ENCODE measurements at places on chromosomes 7 and 10.

DNA sequence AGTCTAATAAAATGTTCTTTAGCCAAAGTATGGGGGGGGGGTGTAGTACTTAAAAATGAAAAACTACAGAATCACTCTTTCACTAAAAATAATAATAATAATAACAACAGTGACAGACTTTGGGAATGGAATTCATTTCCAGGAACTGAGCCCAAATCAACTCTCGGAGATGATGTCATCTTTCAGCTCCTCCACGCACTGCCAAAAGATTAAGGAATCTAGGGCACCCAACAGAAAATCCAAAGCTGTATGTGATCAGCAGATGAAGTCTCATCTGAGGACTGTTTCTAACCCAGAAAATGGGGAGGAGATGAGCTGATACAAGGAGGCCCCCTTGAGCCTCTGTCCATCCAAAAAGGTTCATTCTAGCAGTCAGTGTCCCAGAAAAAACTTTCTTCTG, 54.5 kb downstream of the GRB10 start:
- no peak for DNase-seq

GRCh38 chr7:5779141-5779540, 2.3 kb downstream of the RNF216 start:
- no peak for DNase-seq

DNA sequence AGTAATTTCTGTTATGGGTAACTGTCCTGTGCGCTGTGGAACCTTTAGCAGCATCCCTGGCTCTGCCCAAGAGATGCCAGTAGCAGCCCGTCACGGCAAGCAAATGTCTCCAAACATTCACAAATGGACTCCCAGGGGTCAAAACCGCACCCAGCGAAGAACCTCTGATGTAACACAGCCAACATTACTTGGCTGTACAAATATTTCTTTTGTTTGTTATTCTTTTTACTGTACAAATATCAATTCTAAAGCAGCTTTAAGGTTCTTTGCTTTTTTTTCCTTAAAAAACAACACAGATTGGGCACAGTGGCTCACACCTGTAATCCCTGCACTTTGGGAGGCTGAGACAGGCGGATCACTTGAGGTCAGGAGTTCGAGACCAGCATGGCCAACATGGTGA, 182.5 kb downstream of the KMT2E start:
- DNase-seq, result no peak

- no peak for DNase-seq
Measured at GRCh38 chr10:76433161-76434005, 1002.0 kb downstream of the LRMDA start.

GRCh38 chr7:148717266-148717793, 18.6 kb downstream of the CUL1 start:
- DNase-seq, result no peak

DNA sequence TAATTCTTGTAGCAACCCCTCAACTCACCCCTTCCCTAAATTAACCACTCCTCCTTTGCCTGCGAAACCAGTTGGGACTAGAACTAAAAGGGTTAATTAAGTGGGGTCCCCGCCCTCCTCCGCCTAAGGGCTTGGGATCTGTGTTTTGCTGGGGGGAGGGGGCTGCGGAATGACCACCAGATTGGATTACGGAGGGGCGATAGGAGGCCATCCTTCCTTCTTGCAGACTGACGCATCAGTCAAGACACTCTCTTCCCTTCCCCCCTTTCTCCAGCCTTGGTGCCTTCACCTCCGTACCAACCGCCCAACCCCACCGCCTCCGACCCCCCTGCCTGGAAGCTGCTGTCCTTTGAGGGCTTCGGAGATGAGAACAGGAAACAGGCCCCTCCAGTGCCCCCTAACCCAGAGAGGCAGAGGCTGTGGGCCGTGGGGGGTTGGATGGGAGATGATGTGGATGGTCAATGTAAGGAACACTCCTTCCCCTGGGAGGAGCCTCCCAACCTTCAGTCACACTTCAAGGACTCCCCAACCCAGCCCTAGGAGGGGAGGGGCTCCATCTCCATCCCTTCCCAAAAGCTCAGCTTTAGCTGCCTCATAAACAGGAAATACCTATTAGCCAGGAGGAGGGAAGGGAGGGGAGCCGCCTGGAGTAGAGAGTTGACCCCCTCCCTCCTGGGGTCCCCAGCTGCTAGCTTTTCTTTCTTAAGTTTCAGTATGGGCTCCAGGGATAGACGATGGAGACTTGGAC, 997 bp upstream of the LDB1 start:
- DNase-seq, result peak; percentile 36

- no peak for DNase-seq
Measured at GRCh38 chr10:5252177-5253037, 55.8 kb downstream of the AKR1C4 start.

DNA sequence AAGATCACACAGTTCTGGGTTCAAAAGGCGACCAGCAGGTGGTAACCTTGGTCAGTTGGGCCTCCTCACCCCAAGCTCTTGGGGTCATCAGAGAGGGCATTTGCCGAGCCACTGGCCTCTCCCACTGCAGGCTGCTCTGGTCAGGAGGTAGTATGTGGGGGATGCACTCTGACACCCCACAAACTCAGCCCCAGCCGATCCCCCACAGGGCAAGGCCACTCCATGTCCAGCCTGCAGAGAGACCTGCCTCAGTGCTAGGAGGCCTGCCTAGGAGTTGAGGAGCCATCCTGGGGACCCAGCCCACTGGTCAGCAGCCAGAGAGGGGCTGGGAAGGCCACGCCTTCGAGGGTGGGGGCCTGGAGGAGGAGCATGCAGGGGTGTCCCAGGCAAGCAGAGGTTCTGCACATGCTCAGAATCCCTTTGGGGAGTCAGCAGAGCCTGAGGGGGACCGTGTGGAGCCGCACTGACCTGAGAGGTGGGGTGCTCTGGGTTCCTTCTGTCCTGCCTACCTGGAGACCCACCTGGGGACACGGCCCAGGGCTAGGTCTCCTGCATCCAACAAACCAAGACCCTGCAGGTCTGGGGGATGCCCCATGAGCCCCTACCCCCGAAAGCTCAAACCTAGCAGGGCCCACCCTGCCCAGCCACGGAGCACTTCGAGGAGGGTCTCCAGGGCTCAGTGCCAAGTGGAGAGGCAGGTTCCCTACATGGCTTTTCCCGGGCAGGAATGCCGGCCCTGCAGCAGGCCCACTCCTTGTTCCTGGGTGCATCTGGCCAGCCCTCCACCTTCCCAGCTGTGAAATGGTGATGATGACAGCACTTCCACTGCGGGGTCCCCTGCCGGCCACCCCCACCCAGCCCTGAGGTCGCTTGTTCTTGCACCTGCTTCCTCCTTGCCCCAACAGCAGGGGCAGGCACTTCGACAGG, 58.5 kb downstream of the RASGEF1A start:
- no peak for DNase-seq

GRCh38 chr10:25061125-25061524, 44.7 kb downstream of the THNSL1 start:
- no peak for DNase-seq

DNA sequence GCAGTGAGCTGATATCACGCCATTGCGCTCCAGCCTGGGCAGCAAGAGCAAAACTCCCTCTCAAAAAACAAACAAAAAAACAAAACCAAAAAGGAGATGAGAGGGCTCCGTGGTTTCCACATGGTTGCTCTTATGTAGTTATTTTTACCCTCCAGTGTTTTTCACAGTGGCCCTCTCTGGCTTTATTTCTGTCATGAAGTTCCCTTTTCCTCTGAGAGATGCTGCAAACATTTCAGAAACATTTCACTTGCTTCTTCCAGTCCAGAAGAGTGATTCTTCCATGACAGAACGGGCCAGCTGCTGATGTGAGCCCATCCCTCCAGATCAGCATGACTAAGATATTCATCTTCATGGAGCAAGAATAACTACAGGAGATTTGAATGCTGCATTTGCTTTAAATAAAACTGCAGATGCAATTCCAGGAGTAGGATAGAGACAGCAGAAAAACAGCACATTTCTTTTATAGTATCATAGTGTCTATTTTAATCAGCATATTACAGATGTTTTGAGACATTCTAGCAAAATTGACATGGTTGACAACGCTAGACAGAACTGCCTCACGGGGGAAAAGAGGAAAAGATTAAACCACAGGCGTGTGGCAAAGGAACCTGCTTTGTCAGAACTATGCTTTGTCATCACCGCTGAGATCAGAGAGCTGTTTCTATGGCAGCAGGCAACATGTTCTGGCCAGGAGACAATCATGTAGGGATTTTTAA, 40.3 kb downstream of the NRCAM start:
- DNase-seq, result peak; percentile 13

GRCh38 chr7:133822001-133822641, 305.0 kb upstream of the LRGUK start:
- no peak for DNase-seq

DNA sequence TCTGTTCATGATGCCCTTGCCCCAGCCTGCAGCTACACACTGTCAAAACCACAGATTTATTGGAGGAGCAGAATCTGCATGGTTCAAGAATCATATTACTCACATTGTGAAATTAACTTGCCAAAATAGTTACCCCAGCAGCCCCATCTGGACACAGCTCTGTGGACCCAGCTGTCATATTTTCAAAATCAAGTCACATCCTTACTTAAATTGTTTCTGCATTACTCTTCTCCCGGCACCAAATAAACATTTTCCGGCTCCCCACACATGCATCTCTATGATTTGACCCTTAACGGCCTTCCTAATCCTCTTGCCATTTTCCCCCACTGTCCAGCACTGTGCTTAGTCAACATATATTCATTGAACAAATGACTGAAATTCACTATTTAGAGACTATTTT, 43.8 kb upstream of the GPR26 start:
- no peak for DNase-seq

GRCh38 chr7:122885583-122886356, 490 bp downstream of the CADPS2 start:
- DNase-seq, result no peak

DNA sequence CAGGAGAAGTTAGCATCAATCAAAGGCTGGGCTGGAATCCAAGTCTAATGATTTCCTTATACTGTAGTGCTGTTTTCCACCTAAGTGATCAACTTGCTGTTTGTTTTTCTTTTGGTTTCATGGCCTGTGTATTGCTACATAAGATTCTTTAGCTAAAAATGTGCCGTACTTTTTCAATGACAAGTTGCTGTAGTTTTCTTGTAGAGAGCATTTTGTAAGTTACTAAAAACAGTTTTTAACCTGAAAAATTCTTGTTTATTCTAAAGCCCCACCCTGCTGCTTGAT, 1.3 kb downstream of the HELLS start:
- DNase-seq, result peak; percentile 3

- DNase-seq, result no peak
Measured at GRCh38 chr7:116876664-116877442, 14.5 kb downstream of the CAPZA2 start.

- DNase-seq, result no peak
Measured at GRCh38 chr10:91552274-91553095, 80.4 kb downstream of the PPP1R3C start.

GRCh38 chr10:93061594-93062513, 1.3 kb downstream of the CYP26C1 start:
- DNase-seq, result no peak

- DNase-seq, result no peak
Measured at GRCh38 chr7:21640105-21640504, 97.3 kb downstream of the DNAH11 start.

DNA sequence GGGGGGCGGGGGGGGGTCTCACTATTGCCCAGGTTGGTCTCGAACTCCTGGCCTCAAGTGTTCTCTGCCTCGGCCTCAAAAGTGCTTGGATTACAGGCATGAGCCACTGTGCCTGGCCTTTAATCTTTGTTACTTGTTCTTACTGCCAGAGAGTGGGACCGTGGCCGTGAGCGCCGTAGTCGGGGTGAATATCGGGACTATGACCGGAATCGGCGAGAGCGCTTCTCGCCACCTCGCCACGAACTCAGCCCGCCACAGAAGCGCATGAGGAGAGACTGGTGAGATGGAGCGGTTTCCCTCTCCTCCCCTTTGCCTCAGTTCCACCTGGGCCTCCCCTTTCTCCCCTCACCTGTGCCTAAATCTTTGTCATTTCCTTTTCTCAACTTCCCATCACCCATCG, 6.2 kb downstream of the SRRT start:
- no peak for DNase-seq

- no peak for DNase-seq
Measured at GRCh38 chr10:71042699-71043098, 154.3 kb upstream of the PCBD1 start.

GRCh38 chr10:125201108-125201524, 40.8 kb upstream of the CTBP2 start:
- DNase-seq, result no peak

DNA sequence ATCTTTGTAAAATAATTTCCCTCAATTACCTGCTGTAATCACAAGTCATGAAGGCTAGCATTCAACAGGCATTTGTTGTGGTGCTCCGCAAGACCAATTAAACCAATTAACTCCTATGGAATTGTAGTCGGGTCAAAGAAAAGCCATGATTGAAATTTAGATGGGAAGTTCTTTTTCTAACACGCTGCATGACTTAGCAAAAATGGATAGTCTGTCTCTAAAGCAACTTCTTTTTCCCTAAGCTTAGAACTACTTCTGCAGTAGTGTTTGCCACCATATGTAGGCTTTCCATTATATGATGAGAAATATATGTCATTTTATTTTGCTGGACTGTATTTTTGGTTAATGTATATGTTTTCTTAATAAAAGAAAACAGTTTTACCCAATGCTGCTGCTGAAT, 119.1 kb downstream of the TSPAN12 start:
- no peak for DNase-seq

GRCh38 chr7:98077762-98078161, 28.9 kb upstream of the LMTK2 start:
- DNase-seq, result no peak

DNA sequence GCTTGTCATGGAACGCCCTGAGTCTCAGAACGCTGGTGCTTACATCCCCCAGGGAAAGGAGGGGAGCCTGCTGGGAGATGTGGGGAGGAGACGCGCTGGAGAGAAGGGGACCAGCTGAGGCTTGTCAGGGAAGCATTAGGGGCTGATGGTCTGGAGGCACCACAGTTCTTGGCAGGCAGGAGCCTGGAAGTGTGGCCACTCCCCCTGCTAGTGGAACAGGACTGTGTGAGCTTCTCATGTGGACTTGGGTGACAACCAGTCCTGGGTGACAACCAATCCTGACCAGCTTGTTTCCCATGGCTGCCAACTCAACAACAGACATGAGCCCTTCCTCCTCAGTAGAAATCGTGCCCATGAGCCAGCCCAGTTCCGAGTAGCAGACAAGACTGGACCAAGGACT, 87.8 kb downstream of the SPDYE5 start:
- no peak for DNase-seq

DNA sequence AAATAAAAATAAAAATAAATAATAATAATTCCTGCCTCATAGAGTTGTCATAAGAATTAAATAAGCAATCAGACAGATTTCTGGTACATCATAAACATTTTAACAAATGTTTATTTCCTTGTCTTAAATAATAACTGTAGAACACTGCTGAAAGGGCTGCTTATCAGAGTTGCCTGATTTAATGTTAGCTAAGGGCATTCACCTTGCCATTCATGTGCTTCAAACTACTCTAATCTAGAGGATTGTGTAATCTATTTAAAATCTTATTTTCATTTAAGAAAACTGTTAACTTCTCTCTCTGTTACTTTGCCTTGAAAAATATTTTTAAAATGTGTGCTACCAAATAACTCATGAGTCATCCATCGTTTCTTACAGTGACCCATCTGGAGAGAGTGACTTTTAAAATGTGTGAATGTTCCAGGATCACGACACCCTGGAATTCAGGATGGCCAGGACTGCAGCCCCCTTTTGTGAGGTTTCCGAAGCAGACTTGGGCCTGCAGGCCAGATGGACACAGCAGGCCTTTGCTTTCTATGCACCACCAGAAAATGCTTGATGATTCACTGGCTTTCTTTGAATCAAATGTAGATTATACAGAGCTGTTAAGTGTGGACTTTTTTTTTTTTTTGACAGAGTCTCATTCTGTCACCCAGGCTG, 109.1 kb upstream of the TNS3 start:
- no peak for DNase-seq
